Pericardium fibroblast (primary cell): ENCODE measurements at places on chromosomes 16 and 17. TPM values are rescaled to one million over a fixed set of nuclear protein-coding genes. Genes with fewer than 3 reads are reported as not detected.

The SLC16A13 gene
- total RNA-seq = 0.17 and 1.2 TPM in 2 replicates

The ZSWIM7 gene
- total RNA-seq = 4.3 and 13.0 TPM in 2 replicates

The GDPD1 gene
- total RNA-seq = 0.12 and 0.34 TPM in 2 replicates

The KRT33A gene
- not detected in 2 replicates for total RNA-seq

The SCNN1B gene
- not detected in 2 replicates for total RNA-seq

The KCNJ16 gene
- total RNA-seq = 0.34 TPM in 1 of 2 replicates, not detected in the other

The RPH3AL gene
- total RNA-seq = 1.5 and 4.0 TPM in 2 replicates

The SLC47A2 gene
- total RNA-seq = not detected in 2 replicates

The RRAD gene
- 0.58 and 1.1 TPM in 2 replicates for total RNA-seq

The OR2C1 gene
- 0.77 TPM in 1 of 2 replicates, not detected in the other for total RNA-seq

The UTS2R gene
- 0.26 TPM in 1 of 2 replicates, not detected in the other for total RNA-seq

The IGSF6 gene
- not detected in 2 replicates for total RNA-seq

The RAMP2 gene
- 5.3 and 6.3 TPM in 2 replicates for total RNA-seq

The GLIS2 gene
- 14.1 and 21.4 TPM in 2 replicates for total RNA-seq

The MSLN gene
- total RNA-seq = 1.6 and 2.0 TPM in 2 replicates

The KRTAP4-1 gene
- total RNA-seq = not detected in 2 replicates

The ZNF19 gene
- 1.1 and 1.5 TPM in 2 replicates for total RNA-seq

The ANKRD40CL gene
- not detected in 2 replicates for total RNA-seq

The UMOD gene
- total RNA-seq = not detected in 2 replicates

The NTN3 gene
- 0.47 and 0.51 TPM in 2 replicates for total RNA-seq

The SLFN14 gene
- total RNA-seq = not detected in 2 replicates

The KCNH6 gene
- total RNA-seq = not detected in 2 replicates

The OTOP2 gene
- not detected in 2 replicates for total RNA-seq

The CCDC40 gene
- total RNA-seq = 1.5 TPM in 2 replicates

The LGALS9B gene
- total RNA-seq = not detected in 2 replicates

The ARHGDIG gene
- 2.8 TPM in 1 of 2 replicates, not detected in the other for total RNA-seq

The METTL26 gene
- 152 and 181 TPM in 2 replicates for total RNA-seq

The CCT6B gene
- 1.9 and 2.9 TPM in 2 replicates for total RNA-seq

The ANKS4B gene
- not detected in 2 replicates for total RNA-seq

The RHBDL1 gene
- 0.58 and 4.4 TPM in 2 replicates for total RNA-seq

The HBQ1 gene
- total RNA-seq = not detected in 2 replicates
